ENCODE measurements at places on chromosomes 11 and 22. TPM values are rescaled to one million over a fixed set of nuclear protein-coding genes. Genes with fewer than 3 reads are reported as not detected.

The SLC15A3 gene
- 9.1 TPM for total RNA-seq

The CASP5 gene
- 4.3 TPM for total RNA-seq

GRCh38 chr11:95143106-95143681 is 53.5 kb downstream of the ENDOD1 start:
- H3K27me3 ChIP-seq = peaks cover 4% of the 10 kb centered on the region
- H3K36me3 ChIP-seq = no peaks in the 10 kb centered on the region
- no peak for DNase-seq

GRCh38 chr11:87076260-87076783 is 38.6 kb downstream of the TMEM135 start:
- DNase-seq = no peak
- no peak overlapping the region for H3K27ac ChIP-seq
- peaks cover 44% of the 10 kb centered on the region for H3K36me3 ChIP-seq
- H3K4me3 ChIP-seq = no peak overlapping the region
- H3K4me1 ChIP-seq = no peaks in the 10 kb centered on the region

GRCh38 chr11:64449381-64450167 is 90.6 kb downstream of the RPS6KA4 start:
- peak overlapping the region; percentile 35 for H3K4me3 ChIP-seq
- no peaks in the 10 kb centered on the region for H3K27me3 ChIP-seq
- no peaks in the 10 kb centered on the region for H3K36me3 ChIP-seq
- peak; percentile 90 for DNase-seq

DNA sequence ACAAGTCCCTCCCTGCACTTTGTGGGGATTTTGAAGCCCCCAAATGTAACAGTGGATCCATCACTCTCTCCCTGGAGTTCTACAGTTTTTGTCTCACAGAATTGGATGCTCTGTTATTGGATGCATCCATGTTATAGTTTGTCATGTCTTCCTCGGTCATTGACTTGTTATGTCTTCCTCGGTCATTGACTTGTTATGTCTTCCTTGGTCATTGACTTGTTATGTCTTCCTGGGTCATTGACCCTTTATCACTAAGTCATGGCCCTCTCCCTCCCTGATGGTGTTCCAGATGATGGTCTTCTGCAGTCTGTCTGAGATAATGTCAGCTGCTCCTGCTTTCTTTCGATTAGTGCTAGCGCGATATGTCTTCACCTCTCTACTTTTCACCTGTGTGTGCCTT is 981.5 kb downstream of the BRD1 start:
- no peak for DNase-seq
- H3K36me3 ChIP-seq = no peaks in the 10 kb centered on the region
- H3K4me1 ChIP-seq = no peaks in the 10 kb centered on the region

DNA sequence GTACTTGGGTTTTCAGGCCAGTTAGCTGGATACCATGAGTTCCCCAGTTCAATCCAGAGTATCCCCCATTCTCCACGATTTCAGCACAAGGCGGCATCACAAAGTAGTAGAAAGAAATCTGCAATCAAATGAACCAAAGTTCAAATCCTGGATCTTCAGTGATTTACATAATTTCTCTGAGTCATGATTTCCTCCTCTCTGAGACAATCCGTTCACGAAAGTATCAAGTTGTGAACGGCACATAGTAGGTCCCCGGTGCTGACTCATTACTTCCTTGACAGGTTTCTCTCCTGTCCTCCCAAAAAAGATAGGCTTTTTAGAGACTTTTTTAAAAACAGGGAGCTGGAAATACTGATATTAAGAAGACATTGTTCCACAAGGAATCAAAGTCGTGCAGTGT is 69.1 kb upstream of the AKIP1 start:
- no peaks in the 10 kb centered on the region for H3K36me3 ChIP-seq
- H3K27me3 ChIP-seq = no peaks in the 10 kb centered on the region
- no peak overlapping the region for H3K27ac ChIP-seq
- DNase-seq = no peak
- H3K4me3 ChIP-seq = no peak overlapping the region

DNA sequence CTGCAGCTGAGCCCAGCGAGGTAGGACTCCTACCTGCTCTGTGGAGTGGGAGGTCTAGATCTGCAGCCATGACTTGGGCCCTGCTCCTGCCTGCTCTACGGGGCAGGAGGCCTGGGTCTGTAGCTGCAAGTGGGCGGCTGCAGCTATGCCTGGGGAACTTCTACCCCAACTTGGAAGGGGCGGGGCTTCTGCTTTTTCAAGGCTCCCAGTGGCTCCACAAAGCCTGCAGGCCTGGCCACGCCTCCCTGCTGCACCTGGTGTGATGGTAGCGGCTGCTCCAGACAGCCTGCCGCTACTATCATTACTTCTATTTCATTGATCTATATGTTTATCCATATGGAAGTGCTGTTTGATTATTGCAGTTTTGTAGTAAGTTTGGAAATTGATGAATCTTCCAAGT is 121.2 kb downstream of the NELL1 start:
- no peaks in the 10 kb centered on the region for H3K4me1 ChIP-seq
- H3K4me3 ChIP-seq = no peak overlapping the region
- no peaks in the 10 kb centered on the region for H3K36me3 ChIP-seq
- no peaks in the 10 kb centered on the region for H3K27me3 ChIP-seq
- H3K27ac ChIP-seq = no peak overlapping the region

- no peak overlapping the region for H3K4me3 ChIP-seq
- H3K4me1 ChIP-seq = no peaks in the 10 kb centered on the region
- no peak for DNase-seq
- no peak overlapping the region for H3K27ac ChIP-seq
Observed at GRCh38 chr11:93712678-93713077, 28.6 kb downstream of the TAF1D start.

DNA sequence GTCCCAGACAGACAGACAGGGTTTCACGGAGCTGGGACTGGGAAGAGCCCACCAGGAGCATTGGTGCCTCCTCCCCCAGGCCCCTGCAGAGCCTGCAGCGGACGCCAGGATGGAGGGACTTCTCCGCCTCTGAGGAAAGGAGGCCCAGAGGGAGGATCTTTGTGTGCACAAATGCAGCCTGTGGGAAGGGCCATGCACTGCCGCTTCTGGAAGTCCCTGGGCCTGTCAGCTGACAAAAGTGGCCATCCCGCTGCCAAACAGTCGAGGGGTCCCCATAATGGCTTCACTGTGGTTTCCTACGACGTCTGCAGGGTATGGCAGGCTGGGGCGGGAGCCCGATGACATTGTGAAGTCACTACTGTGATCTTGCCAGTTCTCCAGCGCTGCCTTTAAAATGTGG is 73.8 kb downstream of the TP53I11 start:
- no peak overlapping the region for H3K4me3 ChIP-seq
- peaks cover 20% of the 10 kb centered on the region for H3K27me3 ChIP-seq
- no peaks in the 10 kb centered on the region for H3K36me3 ChIP-seq
- no peak for DNase-seq
- no peak overlapping the region for H3K27ac ChIP-seq
- H3K4me1 ChIP-seq = peaks cover 10% of the 10 kb centered on the region
